Activated CD4-positive, alpha-beta T cell treated with anti-CD3 and anti-CD28 coated beads for 24 hours (primary cell): ENCODE measurements at places on chromosomes 6 and 20.
A peak's percentile ranks its signal among the peaks of the same experiment; 100 is the strongest.

- DNase-seq = peak; percentile 39
These were observed 94.0 kb downstream of the SHLD1 start for GRCh38 chr20:5844063-5844681.

DNA sequence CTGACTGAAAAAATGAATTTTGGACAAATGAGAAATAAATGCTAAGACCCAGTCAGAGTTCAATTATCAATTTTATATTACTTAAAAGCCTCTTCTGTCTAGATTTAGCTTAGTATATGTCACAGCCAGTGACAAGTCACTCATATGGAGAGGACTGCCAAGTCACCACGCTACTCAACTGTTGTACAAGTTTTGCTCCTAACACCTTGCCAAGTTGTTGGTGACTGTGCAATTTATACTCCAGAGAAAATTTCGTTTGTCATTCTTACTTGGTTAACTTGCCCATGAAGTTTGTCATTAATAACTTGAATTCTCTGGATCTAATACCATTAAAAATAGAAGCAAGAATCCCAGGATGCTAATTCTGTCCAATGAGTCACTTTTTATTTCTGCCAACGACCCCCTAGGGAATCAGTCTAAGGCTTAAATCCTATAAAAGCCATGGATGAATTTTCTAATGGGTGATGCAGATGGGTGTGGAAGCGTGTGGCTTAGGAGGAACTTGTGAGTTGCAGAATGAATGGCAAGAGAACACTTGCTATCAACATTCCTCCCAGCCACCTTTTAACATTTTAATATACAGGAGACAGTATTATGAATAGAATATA lies 30.4 kb upstream of the FBXO30 start:
- no peak for DNase-seq

DNA sequence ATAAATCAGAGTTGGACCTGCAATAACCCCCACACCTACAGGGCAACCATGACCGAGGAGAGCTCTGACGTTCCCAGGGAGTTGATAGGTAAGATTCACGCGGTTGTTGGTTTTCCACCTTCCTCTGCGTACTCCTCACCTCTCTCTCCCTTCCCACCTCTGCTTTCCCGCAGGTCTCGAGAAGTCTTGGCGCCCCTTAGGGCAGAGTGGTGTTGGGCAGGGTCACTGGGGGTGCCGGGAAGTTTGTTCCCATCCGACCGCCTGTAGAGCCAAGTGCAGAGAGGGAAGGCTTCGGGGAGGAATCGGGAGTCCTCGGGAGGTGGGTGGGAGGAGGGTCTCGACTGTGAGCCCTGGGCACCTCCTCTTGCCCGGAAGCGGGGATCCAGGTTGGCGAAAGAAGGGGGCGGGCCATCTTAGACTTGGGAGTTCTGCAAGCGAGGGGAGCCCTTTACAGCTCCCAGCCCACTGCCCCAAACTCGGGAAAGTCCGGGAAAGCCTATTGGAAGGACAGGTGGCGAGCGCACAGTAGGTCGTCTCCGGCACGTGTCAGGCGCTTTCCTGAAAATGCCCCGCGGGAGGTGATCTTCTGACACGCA lies 672 bp downstream of the CARMIL1 start:
- DNase-seq = peak; percentile 2

GRCh38 chr20:32808438-32808837 lies 11.3 kb upstream of the MAPRE1 start:
- DNase-seq = no peak

DNA sequence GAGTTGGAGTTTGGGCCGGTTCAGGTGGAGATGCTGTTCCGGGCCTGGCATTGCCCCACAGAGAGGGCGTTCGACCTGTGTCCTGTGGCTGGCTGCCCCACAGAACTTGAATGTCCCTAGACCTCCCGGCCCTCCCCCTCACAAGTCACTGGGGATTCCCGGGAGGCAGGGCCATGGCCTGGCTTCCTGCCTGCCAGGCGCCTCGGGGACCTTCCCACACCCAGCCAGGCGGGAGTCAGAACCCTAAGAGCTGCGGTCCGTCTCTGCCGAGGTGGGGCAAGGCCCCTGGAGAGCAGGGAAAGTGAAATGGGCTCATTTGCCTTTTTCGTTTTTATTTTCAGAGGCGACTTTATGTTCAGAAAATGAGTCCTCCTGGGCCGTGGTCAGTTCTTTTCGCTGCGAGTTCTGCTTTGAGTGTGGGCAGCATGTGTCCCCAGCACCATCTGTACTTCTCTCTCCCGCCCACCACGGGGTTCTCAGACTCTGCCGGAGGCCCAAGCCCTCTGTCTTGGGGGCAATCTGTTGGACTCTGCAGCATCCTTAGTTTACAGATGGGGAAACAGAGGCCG lies 8.5 kb downstream of the RBM38 start:
- peak; percentile 29 for DNase-seq
